ENCODE measurements at places on chromosomes 3 and 15.

GRCh38 chr3:55935241-55935640, 448.1 kb upstream of the WNT5A start:
- no peak for DNase-seq

DNA sequence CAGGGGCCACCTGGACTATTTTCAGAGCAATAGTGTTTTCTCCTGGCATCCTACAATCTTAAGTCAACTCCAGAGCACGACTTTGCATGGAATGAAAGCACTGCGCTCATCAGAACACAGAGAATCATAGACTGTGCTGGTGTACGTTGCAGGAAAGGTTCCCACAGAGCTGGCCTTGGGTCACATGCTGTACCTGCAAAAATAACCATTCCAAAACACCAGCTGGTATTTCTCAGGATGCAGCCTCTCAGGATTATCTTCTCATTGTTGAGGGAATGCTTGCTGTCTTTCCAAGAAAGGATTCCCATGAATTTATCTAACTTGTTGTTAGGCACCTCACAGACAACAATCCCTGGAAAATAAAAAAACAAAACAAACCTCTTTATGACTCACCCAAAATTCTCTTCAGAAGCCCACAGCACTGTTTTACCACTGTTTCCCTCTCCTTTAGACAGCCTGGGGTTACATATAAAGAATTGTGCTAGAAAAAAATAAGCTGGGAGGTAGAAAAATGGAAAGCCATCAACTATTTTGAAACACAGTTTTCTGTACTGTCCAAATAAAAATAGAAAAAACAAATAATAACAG, 131.7 kb downstream of the ATP8B4 start:
- no peak for DNase-seq

DNA sequence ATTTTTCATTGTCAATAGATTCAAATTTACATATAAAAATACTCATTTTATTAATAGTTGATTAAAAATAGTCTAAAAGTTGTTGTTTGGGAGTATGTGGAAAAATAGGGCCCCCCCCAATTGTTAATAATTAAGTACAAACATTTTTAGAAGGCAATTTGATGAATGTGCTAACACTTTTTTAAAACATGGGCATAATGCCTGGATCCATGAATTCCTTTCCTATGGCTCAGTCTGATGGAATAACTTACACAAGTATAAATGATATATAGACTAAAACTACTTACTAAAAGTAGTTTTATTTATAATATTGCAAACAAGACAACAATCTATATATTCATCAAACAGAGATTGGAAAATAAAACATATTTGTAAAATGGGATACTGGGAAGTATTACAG, 247.2 kb upstream of the LRRN1 start:
- no peak for DNase-seq

- DNase-seq: no peak
These were observed 206.2 kb downstream of the CTNNB1 start for GRCh38 chr3:41405466-41405865.

- no peak for DNase-seq
These were observed 169.6 kb downstream of the CFAP20DC start for GRCh38 chr3:58880182-58880581.

GRCh38 chr3:9595877-9596276, 42.3 kb upstream of the LHFPL4 start:
- DNase-seq: no peak

GRCh38 chr3:171055336-171056178, 29.0 kb upstream of the SLC2A2 start:
- DNase-seq: no peak

DNA sequence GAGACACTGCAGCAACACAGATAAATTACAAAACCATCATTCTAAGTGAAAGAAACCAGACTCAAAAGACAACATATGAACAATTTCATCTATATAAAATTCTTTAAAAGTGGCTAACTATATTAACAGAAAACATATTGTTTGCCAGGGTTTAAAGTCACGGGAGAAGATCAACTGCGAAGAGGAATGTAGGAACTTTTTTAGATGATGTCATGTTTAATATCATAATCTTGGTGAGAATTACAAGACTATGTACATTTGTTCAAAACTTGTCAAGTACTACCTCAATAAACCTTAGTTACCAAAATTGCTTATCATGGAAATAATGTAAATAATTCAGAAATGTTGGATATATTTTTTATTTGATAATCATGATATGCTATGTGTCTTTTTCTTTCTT, 395.1 kb upstream of the PLSCR5 start:
- DNase-seq: no peak

GRCh38 chr15:61755467-61755866, 304.8 kb downstream of the VPS13C start:
- DNase-seq: no peak

DNA sequence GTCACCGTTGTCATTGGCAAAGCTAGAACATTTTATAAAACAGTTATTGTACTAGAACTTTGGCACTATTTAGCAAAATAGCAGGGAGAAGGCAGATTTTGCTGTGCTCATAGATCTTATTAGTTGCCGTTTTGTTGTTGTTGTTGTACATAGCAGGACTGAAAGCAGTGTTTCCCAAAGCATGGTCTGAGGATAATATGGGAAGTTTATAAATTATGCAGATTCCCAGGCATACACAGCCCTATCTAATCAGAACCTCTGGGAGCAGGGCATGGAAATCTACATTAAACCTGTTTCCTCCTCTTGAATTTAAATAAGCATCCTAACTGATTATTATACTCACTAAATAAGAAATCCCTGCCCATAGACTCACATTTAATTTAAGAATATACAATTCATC, 87.9 kb downstream of the RAP2B start:
- DNase-seq: no peak

DNA sequence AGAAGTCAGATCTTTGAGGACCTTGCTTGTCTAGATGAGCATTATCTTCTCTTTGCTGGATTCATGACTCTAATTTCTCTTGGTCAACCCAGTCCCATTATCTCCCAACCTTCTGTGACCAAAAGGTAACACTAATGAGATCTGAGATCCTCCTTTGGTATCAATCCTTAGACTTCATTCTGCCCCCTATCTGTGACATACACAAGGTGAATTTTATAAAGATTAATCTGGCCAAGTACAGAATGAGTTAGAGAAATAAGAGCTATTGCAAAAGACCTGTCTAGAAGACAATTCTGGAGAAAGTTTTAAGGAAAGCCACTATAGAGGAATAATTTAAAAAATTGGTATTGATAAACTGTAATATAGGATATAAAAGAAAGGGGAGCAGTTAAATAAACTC, 113.8 kb upstream of the KCNMB2 start:
- no peak for DNase-seq

DNA sequence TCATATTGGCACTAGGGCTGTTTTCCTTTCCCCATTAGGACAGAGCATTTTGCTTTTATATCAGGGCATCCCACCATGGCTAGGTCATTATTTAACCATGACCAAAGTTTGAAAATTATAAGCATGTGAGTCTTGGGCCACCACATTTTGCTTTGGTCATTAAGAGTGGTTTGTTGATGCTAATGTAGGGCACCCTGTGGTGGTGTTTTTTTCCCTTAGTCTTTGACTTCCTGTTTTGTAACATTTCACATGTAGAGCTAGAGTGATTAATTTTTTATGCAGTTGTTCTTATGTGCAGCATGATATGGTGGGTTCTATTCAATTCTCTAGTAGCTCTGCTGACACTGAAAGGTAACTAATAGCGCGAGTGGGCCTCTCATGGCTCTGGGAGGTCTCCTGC, 249.6 kb upstream of the ROBO1 start:
- no peak for DNase-seq

DNA sequence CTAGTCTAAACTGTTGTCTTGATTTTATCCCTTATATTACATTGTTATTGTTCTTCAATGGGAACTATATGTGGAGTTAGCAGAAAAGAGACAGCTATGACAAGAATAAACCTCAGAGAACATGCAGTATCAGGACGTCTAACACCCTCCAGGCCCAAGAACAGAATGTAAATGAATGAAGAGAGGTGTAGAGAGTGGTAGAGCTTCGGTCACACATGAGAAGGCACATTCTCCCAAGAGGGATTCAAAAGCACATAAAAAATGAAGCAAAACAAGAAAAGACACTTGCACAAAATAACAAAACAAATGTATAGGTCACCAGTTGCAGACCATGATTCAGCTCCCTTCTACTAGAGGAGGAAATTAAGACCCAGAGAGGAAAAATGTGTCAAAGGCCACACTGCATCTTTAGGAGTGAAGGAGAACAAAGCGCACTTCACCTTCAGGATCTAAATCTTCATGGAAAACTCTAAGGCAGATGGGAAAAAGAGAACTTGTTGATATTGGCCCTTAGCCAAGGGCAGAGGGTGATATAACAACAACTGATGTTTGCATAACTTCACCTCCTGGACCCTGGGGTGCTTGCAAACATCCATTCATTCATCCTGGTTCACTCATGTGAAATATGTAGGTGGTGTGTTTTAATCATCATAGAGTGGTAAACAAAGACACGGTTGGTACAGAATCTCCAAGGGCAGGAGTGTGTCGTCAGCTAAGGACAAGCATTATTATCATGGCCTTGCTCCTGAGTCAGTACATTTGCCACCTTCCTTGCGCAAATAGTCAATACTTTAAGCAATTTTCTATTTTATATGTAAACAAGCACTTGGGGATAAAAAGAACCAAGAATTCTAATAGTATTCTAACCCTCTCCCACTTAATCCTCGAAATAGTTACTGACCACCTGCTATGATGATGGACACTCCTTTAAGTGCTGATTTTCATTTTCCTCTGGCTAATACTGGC, 8.8 kb downstream of the NEK10 start:
- no peak for DNase-seq

GRCh38 chr15:61106044-61106834, 122.9 kb downstream of the RORA start:
- no peak for DNase-seq

GRCh38 chr3:172517859-172518466, 5.3 kb downstream of the TNFSF10 start:
- no peak for DNase-seq

DNA sequence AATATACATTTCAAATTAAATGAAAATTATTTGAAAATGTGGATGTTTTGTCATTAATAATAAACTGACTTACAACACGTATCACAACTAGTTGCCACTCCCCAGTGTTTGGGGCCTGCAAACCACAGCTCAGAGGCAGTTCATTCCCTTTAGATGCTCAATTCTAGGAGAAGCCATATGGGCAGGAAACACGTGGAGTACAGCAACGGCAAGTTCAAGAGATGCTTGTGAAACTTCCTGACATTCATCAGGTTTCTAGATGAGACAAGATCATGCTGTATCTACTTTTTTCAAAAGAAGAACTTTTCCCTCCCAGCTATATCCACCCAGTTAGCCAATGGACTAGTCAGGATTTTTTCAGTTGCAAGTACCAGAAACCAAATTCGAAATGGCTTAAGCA, 17.6 kb upstream of the PLA2G4D start:
- DNase-seq: no peak

- DNase-seq: no peak
These were observed 342.0 kb upstream of the CTDSPL start for GRCh38 chr3:37519661-37520060.

- DNase-seq: no peak
These were observed 18.1 kb downstream of the DNAJB11 start for GRCh38 chr3:186588632-186589031.

GRCh38 chr3:87229113-87229512, 2.0 kb downstream of the CHMP2B start:
- no peak for DNase-seq

DNA sequence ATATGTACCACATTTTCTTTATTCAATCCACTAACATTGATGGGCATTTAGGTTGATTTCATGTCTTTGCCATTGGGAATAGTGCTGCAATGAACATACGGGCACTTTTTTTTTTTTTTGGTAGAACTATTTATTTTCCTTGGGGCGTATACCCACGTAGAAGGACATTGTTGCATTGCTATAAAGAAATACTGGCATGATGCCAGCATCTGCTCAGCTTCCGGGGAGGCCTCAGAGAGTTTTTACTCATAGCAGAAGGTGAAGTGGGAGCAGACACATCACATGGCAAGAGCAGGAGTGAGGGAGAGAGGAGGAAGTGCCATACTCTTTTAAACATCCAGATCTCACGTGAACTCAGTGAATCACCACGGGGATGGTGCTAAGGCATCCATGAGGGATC, 197.0 kb downstream of the SQOR start:
- no peak for DNase-seq

DNA sequence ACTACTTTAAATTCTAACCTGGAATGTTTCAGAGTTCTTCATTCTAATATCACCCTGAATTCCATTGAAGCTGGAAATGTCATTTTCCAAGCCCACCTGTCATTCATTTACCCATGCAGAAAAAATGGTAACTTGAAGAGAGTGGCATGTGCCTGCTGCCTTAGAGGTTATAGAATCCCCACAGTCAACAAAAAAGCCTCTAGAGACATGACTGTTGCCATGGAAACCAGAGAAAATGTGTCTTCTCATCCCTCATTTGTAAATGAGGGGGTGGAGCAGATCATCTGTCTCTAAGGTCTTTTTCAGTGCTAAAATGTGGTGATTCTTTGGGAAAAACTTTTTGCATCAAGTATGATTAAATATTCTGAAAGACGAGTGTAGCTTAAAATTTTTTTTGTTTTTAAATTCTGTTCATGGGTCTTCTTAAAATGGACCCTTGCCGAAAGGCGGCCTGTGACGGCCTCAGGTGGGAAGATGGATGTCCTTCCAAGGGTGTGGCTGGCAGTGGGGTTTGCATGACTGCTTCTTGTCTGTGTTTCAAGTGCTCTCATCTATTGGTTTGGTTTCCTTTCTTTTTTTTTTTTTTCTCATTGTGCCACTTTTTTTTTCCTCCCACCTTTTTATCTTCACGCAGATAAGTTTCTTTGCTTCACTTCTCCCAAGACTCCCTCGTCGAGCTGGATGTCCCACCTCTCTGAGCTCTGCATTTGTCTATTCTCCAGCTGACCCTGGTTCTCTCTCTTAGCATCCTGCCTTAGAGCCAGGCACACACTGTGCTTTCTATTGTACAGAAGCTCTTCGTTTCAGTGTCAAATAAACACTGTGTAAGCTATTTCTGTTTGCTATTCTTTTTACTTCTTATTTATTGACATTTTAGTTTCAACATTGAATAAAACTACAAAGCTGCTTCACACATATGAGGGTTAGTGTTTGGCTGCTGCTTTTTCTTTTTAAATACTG, 23.0 kb downstream of the TPM1 start:
- DNase-seq: no peak

DNA sequence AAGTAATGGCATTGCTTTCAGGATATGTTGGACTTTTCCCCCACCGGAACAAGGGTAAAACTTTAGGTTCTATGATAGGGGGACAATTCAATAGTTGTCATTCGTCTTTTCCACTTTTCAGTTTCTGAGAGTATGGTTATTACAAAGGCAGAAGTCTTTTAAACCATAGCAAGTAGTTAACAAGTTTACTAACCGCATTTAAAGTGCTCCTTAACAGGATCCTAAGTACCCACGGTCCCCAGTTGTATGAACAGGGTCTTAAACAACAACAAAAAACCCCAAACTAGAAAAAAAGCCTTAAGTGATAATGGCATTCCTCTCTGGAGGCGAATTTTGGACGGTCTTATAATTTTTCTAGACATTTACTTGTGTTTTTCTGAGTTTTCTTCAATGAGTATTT, 831 bp downstream of the IFT57 start:
- DNase-seq: no peak

DNA sequence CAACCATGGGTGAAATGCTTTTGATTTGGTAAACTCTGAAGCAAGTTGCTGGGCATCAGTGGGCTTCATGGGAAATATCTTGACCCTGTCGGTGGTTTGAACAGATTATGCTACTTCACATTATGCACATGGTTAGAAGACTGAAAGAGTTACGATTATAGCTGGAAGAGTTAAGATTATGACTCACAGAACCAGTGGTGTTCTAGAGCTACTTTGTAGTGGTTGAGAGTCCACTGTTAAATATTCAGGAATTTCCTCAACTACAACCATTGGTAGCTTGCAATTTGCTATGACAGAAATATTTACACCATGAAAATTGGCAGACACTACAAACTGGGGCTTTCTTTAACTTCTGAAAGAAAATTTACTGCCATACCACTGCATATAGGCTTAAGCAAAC, 99.3 kb downstream of the GADL1 start:
- no peak for DNase-seq

Data from iPS-NIHi11 (cell line).